ENCODE measurements at places on chromosomes 5 and 9.

DNA sequence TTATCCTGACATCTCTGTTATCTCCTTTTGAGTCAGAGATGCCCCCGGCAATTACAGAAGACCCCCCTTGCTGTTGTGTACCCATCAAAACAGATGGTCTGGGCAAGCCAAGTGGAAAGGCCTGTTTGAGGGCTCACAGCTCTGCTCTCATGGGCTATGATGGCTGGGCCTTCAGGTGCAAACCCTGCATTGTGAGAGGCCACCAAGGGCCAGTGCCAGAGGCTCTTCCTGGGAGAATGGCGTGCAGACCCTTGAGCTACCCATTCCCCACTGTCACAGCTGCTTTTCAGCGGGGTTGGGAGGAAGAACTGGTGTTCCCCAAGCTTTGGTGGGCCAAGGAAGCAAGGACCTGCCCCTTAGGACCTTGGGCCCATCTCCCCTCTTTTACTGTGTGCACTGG lies 174.7 kb upstream of the PPP1R26 start:
- DNase-seq: peak; percentile 7

GRCh38 chr5:171801839-171802238 lies 16.2 kb downstream of the SMIM23 start:
- no peak for DNase-seq

- no peak for DNase-seq
These were observed 10.9 kb upstream of the AFAP1L1 start for GRCh38 chr5:149260761-149261160.

GRCh38 chr5:76818844-76819831 lies at the start of gene F2RL1:
Gene F2RL1, plus strand, starts transcription at chr5:76819030. Its CDS starts 153 bp downstream, at chr5:76819183.
- peak; percentile 42 for DNase-seq

- DNase-seq: peak; percentile 25
These were observed 497 bp downstream of the NSA2 start for GRCh38 chr5:74767579-74767913.

GRCh38 chr5:32096891-32097595 lies 77.1 kb downstream of the GOLPH3 start:
- DNase-seq: no peak

Measured in activated CD8-positive, alpha-beta T cell treated with anti-CD3 and anti-CD28 coated beads, Interleukin-2, amount 10 ng/mL, durations not matched to agents 7 days and 5 days (primary cell).